ENCODE measurements at places on chromosomes 1 and 21.

DNA sequence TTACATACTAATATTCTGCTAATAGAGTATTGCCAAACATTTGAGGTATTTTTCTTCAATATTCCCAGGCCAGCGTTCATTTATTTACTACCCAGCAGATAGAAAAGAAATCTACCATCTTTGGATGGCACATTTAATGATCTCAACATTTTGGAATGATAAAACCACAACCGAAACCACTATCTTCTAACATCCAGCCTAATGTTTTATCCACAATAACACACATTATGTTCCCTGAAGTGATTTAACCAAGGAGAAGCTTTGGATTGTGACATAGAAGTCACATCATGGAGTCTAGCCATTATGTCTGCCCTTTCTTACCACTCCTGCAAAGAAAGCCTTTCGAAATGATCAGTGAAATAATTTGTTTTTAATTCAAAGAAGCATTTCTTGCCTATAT is 497.1 kb upstream of the PLXNA2 start:
- DNase-seq, result no peak

GRCh38 chr1:190328871-190329270 is 148.8 kb downstream of the BRINP3 start:
- DNase-seq, result no peak

GRCh38 chr1:37808369-37809319 is 636 bp upstream of the YRDC start:
- peak; percentile 60 for DNase-seq

GRCh38 chr1:54955359-54955758 is 25.1 kb upstream of the TMEM61 start:
- DNase-seq, result peak; percentile 76

DNA sequence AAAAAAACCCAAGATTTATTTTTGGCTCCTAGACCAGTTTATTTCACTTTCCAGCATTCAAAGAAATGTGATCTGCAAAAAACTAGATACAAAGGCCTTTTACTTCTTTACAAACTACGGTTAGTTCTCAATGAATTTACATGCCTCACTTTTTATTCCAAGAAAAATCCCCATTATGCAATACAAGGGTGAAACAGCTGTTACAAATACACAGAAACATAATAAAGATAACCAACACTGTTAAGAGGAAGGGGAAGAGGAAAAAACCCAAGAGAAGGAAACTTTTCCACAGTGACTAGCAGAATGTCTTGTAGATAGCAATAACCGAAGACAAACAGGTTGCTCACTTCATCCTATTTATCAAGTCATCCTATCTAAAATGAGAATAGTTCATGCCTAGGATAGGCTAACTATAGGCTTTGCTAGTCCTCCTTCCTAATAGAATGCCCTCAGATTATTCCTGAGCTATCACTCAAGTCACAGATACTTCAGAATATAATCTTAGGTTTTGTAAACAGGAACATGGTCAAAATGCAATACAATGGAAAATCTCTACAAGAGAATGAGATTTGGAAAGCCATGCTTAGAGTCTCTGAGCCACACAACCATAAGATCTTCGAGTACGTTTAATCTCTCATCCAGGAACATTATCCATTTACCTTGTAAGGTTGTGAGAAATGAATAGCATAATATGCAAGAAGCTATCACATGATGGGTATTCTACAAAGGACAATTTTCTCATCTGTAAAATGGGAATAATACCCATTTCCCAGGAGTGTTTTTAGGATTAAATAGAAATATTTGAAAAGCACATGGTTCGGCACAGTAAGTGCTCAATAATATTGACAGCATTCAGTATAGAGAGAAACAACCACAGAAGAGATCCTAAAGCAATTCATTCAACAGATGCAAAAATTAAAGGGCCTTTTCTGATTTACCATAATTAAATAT is 5.4 kb downstream of the PNRC2 start:
- DNase-seq, result no peak

GRCh38 chr1:175173531-175173930 is 19.0 kb downstream of the KIAA0040 start:
- DNase-seq, result no peak

GRCh38 chr21:33203371-33203724 is 26.4 kb upstream of the IFNAR2 start:
- DNase-seq, result no peak

GRCh38 chr1:91651661-91652071 is 151.0 kb downstream of the CDC7 start:
- peak; percentile 19 for DNase-seq

GRCh38 chr1:18110968-18111367 is 3.4 kb downstream of the IGSF21 start:
- no peak for DNase-seq

GRCh38 chr1:29121516-29121935 is 2.2 kb downstream of the TMEM200B start:
- DNase-seq, result no peak

DNA sequence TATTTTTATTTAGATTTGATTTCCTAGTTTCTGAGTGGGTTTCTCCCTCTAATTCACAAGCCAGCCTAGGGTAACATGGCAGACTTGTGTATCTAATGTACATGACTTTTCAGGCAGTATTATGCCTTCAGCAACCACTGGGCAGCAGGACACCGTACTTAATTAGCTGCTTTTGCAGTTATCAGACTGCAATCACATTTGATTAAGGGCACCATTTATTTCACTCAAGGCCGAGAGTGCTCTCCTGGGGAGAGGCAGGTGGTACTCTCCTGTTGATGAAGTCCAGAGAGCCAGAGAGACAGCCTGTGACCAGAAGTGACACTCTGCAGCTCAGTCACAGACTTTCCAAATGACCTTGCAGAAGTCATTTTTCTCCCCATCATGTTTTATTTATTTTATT is 18.7 kb downstream of the CYYR1 start:
- DNase-seq, result no peak

Data from LoVo (cell line).